ENCODE measurements at places on chromosomes 2 and 18.

GRCh38 chr18:7152440-7152839 is 34.8 kb upstream of the LAMA1 start:
- no peak for DNase-seq

DNA sequence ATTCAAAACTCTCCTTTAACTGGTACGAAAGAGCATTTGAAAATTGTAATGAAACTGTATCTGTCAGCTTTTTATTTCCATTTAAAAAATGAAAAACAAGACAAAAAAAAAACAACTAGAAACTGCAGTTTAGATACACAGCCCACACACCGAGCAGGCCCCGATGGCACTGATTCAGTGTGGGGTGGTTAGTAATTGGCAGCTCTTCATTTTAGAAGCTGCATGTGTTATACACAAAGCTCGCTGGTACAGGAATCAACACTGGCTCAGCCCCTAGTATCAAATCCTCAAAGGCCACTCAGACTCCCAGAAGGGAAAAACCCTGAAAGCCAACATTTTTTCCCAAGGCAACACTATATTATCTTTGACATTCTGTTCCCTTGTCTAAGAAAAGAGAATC is 30.5 kb upstream of the RMDN2 start:
- DNase-seq, result no peak

DNA sequence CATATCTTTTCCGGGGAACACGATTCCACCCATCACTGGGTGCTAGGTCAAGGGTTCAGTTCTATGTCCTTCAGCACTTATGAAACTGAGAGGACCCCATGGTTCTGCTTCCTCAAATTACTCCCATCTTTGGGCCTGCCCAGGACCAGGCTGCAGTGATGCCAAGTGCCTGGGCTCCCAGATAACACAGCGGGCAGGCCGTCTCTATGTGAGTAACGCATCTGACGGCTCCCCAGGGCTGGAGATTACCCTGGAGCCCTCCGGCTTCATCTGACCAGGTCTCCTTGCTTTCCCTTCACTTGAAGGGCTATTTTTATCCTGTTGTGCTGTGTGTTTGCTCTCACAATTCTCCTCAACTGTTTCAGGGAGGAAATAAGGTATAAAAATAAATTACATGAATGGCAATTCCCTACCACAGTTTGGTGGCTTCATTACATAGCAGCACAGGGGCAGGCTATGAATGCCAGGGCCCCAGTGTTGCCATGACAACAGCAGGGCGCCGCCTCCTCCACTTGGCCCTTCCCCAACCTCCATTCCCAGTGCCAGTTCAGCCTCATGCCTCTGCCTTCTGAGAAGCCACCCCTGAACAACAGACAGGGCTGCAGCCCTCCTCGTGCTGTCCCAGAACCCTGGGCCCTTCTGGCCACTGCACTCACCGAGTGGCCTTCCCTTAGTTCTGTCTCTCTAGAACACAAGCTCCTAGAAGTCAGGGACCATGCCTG is 25.4 kb upstream of the TMEM131 start:
- DNase-seq, result no peak

GRCh38 chr18:13406049-13406615 is 187.6 kb downstream of the LDLRAD4 start:
- no peak for DNase-seq

DNA sequence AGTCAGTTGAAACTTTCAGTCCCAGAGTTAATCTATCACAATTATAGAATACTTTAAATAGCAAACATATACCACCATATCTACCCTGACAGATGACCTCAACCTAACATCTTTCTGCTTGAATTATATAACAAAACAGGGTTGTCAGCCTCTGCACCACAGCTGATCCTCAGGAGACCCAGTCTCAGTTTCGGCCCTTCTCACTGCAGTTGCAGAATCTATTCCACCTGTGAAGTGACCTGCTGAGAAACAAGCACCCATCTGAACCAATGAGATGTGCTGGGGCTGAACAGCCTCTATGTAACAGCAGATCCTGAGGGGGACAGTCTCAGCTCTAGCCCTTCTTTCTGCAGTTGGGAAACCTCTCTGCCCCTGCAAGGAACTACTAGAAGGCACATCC is 567.6 kb downstream of the KCNJ3 start:
- DNase-seq, result no peak

- DNase-seq, result no peak
Measured at GRCh38 chr2:218999021-218999880, 6.0 kb upstream of the CRYBA2 start.

DNA sequence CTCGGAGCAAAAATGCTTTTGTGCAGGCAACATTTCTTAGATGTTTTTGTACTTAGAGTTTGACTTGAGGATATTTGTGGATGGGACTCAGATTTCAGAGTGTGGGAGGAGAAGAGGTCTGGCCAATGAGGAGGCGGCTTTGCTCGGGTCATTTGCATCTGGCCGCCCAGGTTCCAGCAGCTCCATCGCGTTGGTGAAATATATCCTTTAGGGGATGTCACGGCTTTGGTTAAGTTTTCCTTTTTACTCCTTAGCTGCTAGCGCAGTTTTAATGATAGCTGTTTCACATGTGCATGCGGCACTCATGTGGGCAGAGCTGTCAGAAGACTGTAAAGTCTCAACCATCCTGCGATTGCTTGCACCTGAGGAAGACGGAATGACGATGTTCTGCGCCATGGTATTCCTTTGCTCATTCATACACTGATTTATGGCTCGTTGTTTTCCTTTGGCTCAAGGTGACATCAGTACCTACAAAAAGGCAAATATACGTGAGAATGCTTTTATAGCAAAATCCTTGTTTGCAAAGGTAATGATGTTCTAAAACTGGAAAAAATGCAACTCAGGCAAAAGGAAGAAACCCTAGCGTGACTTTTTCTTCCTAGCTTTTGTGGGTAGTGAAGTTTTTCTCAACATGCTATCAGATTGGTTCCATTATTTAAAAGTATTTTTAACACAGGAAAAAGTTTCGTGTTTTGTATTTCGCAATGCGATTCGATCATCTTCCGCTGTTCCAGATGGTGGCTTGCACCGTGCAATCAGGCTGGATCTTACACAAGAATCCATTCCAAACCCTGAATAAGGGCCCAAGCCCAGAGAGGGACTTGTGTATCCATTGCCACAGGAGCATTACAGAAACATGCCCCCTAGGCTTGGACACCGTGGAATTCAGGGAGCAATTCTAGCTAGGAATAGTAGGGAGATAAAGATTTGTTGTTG is 70.5 kb upstream of the ZNF516 start:
- DNase-seq, result peak; percentile 93

DNA sequence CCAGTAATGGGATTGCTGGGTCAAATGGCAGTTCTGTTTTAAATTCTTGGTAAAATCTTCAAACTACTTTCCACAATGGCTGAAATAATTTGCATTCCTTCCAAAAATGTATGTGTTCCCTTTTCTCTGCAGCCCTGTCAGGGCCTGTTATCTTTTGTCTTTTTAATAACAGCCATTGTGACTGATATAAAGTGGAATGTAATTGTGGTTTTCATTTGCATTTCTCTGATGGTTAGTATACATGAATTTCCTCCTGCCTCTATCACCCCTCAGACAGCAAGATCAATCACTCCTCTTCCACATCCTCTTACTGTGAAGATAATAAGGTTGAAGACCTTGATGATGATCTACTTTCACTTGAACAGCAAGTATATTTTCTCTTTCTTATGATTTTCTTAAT is 304.8 kb upstream of the FSIP2 start:
- DNase-seq, result peak; percentile 46

DNA sequence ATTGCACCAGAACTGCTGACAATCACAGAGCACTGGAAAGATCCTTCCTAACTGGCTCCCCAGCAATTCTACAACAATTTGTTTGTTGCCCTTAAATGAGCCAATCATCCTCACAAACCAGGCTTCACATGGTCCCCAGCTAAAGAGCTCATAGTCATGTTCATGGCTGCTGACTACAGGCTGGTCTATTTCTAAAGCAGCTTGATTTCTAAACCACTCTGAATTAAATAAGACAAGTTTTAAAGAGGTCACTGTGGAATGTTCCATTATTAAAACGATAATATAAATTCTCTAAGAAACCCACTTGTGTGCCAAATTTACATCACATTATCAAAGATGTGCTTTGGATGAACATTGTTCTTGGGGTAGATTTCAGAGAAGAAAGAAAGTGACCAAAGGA is 110.7 kb downstream of the COPS8 start:
- no peak for DNase-seq

DNA sequence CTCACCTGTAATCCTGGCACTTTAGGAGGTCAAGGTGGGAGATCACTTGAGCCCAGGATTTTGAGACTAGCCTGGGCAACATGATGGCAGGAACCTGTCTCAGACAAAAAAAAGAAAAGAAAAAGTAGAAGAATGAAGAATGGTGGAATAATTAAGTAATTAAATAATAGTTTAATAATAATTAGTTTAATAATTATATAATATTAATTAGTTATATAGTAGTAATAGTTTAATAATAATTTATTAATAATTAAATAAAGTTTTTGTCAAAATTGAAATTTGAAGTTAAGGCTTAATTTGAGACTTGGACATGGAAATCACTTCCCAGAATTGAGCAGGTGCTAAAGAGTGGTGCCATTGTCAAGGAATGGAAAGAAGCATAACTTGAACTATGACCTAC is 52.2 kb upstream of the ABCA12 start:
- DNase-seq, result no peak

DNA sequence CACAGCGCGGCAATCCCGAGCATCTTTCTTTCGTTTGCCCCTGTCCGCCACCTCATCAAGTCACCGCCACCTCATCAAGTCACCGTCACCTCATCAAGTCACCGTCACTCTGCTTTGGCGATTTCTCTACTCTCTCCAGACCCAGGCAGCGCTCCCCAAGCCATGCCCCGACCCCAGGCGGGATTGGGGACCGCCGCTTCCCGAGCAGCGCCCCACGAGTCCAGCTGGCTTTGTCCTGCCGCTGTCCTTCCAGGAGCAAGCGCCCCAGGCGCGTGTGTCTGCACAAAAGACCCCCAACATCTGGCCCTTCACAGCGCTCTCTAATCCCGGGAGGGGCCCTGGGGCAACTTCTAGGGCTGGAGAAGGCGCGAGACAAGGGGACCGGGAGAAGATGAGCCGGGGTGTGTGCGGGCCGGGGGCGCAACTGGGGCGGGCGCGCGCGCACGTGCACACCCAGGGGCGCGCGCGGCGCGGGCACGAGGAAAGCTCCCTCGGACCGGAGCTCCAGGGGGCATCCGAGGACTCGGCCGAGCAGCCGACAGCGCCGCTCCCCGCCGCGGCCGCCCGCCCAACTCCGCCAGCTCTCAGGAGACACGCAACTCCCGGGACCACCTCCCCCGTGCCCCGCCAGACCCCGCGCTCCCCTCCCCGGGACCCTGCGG is 633 bp upstream of the RNF152 start:
- DNase-seq, result no peak

GRCh38 chr2:162196638-162197037 is 44.6 kb upstream of the GCG start:
- DNase-seq, result no peak

- no peak for DNase-seq
Measured at GRCh38 chr2:1750270-1750932, 6.1 kb upstream of the PXDN start.

GRCh38 chr2:175205523-175205922 is 24.0 kb upstream of the ATP5MC3 start:
- DNase-seq, result no peak

DNA sequence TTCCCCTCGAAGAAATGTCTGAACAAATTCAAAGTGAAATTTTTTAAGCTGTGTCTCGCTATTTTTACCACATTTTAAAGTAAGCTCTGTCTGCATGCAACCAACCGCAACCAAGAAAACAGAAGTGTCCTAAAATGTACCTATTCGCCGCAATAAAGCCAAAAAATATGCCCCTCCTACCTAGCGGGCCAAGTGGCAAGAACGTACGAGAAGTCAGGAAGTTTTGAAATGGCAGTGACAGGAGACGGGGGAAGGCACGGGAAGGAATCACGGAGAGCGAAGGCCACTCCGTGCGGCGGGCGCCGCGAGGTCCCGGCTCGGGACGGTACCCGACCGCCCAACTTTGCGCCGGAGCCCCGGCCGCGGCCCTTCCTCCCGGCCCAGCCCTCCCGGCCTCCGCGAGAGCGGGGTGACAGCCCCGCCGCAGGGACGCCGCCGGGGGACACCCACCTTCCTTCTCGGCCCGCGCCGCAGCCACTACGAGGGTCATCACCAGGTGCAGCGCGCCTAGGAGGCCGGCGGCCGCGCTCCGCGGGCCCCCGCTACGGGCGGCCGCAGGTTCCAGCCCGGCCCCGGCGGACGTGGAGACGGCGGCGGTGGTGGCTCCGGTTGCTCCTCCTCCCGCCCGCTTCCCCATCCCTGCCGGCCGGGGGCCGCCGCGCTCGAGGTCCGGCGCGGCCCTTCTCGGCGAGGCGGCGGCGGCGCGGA is 568 bp downstream of the TMEM131 start:
- no peak for DNase-seq

GRCh38 chr2:228728961-228729360 is 542.1 kb downstream of the PID1 start:
- DNase-seq, result no peak

GRCh38 chr2:181070119-181070835 is 89.9 kb downstream of the UBE2E3 start:
- no peak for DNase-seq

GRCh38 chr2:191066197-191066918 is 52.4 kb upstream of the STAT1 start:
- DNase-seq, result no peak

- DNase-seq, result no peak
Measured at GRCh38 chr2:231612109-231612455, 19.4 kb downstream of the TEX44 start.

DNA sequence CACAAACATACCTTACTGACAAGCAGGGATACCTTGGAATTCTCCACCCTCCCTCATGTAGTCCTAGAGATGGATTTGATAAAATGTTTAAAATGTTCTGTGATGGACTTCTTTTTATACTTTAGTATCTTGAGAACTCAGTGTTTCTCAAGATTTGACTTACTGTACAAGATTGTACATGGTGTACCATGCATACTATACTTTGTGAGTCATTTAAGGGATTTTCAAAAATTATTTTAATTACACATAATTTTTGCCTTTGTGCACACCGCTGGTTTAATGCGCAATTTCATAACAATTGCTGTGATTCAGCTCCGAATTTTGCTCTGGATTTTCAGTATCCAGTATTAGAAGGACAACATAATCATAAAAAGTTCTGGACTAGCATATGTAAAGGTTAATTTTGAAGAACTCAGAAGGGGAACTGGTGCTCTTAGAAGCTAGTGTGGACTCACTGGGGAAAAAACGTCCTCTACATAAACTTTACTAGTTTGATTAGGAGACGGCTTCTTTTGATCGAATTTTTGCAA is 78.6 kb upstream of the ACSL3 start:
- no peak for DNase-seq

DNA sequence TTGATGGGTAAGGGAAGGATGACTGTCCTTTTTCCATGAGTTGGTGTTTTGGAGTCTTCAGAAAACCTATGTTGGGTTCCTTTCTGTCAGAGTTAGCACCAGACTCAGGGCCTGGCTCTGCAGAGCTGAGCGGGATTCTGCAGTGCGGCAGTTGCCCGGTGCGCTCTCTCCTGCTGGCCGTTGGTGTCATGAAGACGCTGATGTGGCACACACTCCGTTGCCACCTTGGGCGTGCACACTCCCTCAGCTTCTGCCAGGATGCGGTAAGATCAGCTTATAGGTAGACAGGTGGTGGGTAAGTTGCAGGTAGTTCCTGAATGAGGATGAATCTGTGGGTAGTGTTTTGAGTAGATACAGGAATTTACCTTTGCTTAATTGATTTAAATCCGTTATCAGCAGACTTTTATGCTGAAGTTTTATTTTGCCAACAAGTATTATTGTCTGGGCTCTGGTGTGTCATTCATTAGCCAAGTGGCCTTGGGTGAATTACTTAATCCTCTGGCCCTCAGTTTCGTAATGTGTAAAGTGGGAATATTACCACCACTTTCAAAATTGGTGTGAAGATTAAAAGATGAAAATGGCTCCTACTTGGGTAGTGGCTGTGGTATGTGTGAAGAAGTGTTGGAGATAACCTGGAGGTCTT is 26.8 kb downstream of the DGKD start:
- no peak for DNase-seq

GRCh38 chr18:55764386-55764785 is 176.4 kb upstream of the TCF4 start:
- DNase-seq, result no peak
